GM23248 (cell line): ENCODE measurements at places on chromosomes 1 and 21.

DNA sequence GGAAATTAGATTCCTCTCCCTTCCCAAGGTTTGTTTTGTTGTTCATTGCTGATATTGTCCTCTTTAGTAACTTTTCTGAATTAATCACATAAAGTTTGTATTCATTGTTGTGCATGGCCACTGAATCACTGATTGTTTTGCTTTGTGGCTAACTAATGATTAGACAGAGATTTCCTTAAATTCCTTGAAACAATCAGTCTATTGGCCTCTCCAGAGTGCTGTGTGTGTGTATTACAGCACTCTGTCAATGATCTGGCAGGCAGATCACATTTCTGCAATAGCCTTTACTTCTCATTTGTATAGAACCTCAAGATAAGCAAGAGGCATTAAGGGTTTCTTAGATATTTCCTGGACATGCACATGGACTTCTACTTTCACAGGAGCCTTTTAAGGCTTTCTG, 78.6 kb downstream of the DUSP10 start:
- no peaks in the 10 kb centered on the region for H3K36me3 ChIP-seq
- no peaks in the 10 kb centered on the region for H3K27me3 ChIP-seq
- no peak overlapping the region for H3K27ac ChIP-seq
- H3K4me1 ChIP-seq = peaks cover 12% of the 10 kb centered on the region
- DNase-seq = no peak
- no peak overlapping the region for H3K4me3 ChIP-seq

DNA sequence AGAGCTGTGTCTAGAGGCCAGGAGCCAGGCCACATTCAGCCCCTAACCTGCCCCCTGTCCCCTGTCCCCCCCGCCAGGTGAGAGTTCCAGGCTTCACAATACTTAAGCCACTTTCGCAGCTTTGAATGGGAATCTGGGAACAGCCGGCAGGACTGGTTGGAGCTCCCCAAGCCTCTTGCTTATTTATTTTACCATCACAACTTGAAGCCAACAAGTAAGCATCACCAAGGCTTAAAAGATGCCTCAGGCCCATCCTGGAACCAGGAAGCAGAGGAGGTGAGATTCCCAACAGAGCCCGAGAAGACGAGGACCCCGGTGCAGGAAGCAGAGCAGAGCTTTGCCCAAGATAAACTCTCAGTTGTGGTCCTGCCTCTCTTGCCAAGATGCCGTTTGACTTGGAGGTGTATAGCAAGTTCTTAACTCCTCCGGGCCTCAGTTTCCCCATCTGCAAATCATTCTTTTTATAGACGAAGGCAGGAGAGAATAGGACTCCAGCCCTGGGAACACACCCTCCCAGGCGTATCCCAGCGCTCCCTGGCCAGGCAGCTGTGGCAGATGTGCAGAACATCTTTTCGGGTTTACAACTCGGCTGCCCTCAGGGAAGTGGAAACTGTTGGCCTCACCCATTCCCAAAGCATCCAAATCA, 66.8 kb upstream of the SLC25A33 start:
- H3K27me3 ChIP-seq = no peaks in the 10 kb centered on the region
- peak overlapping the region; percentile 20 for H3K27ac ChIP-seq
- H3K36me3 ChIP-seq = no peaks in the 10 kb centered on the region
- no peak for DNase-seq
- H3K4me3 ChIP-seq = peak overlapping the region; percentile 49; the same call in 1 of the 2 replicates

GRCh38 chr1:85448358-85448757, 16.6 kb downstream of the DDAH1 start:
- peak overlapping the region; percentile 85 for H3K27ac ChIP-seq
- DNase-seq = peak; percentile 77
- H3K4me1 ChIP-seq = peaks cover 80% of the 10 kb centered on the region

DNA sequence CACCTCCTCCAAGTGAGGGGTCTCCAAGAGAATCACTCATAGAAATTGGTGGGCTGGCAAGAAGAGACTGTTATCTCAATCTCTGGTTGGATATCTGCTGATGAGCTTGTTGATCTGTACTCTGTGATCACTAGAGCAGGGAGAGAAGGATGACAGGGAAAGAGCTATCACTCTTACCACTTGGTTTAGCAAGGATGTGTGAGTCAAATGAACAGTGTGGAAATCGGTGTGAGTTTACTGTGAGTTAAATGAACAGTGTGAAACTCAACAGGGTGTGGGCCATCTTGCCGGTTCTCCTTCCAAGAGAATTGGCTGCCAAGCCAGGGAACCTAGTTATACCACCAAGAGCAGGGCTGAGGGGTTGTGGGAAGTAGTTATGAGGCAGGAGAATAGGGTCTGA, 33.3 kb upstream of the CD1D start:
- H3K4me1 ChIP-seq = peaks cover 23% of the 10 kb centered on the region
- H3K4me3 ChIP-seq = no peak overlapping the region
- H3K27me3 ChIP-seq = no peaks in the 10 kb centered on the region
- no peaks in the 10 kb centered on the region for H3K36me3 ChIP-seq
- DNase-seq = peak; percentile 25

- no peaks in the 10 kb centered on the region for H3K27me3 ChIP-seq
- DNase-seq = no peak
- no peaks in the 10 kb centered on the region for H3K36me3 ChIP-seq
- H3K27ac ChIP-seq = no peak overlapping the region
- H3K4me3 ChIP-seq = peak overlapping the region; percentile 72
Observed at GRCh38 chr1:206557636-206558473, 50.5 kb downstream of the RASSF5 start.

DNA sequence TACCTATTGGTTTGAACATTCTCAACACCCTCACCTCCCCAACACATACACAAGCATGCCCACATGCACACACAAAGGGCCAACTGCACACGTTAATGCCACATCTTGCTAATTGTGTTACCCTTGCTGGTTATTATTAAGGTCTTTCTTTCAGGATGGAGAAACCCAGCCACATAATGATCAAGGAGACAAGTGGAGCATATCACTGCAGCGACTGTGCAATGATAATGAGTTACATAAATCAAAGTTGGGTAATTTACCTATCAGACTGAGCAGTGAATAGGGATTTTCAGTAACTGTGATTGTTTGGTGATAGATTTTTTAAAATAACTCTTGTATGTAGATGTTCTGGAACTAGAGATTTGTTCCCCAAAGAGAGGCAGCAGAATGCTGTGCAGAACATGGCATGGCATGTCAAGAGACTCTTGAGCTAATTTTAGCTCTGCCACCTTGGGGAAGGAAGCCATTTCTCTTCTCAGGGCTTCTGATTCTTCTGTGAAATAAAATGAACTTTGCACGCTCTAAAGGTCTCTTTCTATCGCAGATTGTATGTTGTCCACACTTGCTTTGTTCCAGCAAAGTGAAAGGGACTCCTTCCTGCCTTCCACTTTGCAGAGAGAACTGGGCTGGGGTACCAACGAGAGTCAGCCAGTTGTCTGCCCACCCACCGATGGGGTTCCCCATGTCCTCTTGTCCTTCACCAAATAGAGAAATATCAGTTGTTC, 126.0 kb upstream of the CAMK1G start:
- no peaks in the 10 kb centered on the region; the same call in 1 of the 2 replicates for H3K27me3 ChIP-seq
- H3K4me3 ChIP-seq = no peak overlapping the region
- no peaks in the 10 kb centered on the region for H3K4me1 ChIP-seq
- no peak overlapping the region for H3K27ac ChIP-seq

DNA sequence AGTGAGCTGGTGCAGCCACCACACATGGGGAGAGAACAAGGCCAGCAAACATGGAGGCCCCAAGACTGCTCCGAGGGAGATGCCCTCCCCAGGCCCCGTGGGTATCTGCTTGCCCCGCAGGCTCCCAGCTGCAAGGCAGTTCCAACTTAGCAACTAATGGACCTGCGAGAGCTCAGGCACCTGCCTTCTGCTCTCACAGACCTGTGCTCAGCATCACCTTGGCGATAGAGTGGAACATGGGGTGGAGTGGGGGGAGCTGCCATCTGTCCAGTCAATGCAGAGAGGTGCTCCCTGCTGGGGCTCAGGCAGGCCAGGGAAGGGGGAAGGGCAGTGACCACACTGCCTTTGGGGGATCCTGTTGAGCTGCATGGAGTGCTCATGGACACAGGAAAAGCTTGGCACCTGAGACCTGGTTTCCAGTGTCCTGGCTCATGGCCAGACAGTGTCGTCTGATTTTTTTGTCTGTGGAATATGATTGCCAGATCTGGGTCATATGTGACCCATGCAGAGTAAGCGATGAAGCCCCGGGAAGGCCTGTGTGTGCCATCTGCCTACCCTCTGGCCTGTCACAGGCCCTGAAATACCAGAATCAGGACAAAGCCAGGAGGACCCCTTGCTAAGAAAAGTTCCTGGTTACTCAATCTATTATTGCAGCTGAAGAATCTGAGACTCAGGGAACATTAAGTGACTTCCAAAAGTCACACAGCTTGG, 39.9 kb upstream of the TENT5C start:
- no peak overlapping the region for H3K27ac ChIP-seq
- peaks cover 9% of the 10 kb centered on the region; the same call in 1 of the 2 replicates for H3K27me3 ChIP-seq
- no peak for DNase-seq
- no peaks in the 10 kb centered on the region for H3K4me1 ChIP-seq
- no peaks in the 10 kb centered on the region for H3K36me3 ChIP-seq

DNA sequence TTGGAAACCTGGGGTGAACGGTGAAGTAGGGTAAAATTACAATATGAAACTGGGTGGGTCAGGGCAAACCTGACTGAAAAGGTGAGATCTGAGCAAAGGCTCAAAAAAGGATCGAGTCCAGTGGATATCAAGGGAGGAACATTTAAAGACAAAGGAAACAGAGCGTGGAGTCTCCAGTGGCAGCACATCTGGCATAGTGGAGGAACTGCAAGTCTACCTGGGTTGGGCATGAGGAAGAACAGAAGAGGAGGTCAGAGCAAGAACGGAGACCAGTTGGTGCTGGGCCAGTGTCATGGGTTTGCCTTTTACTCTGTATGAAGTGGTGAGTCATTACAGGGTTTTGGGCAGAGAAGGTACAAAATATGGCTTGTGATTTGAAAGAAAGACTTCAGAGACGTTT, 163.7 kb downstream of the NTPCR start:
- H3K27ac ChIP-seq = peak overlapping the region; percentile 100
- H3K36me3 ChIP-seq = no peaks in the 10 kb centered on the region
- H3K27me3 ChIP-seq = no peaks in the 10 kb centered on the region

GRCh38 chr1:6037338-6037762, 8.3 kb upstream of the KCNAB2 start:
- no peaks in the 10 kb centered on the region for H3K27me3 ChIP-seq
- H3K36me3 ChIP-seq = no peaks in the 10 kb centered on the region
- peaks cover 4% of the 10 kb centered on the region; the same call in 1 of the 2 replicates for H3K4me1 ChIP-seq
- DNase-seq = peak; percentile 76
- no peak overlapping the region for H3K27ac ChIP-seq

- H3K36me3 ChIP-seq = no peaks in the 10 kb centered on the region
- H3K4me3 ChIP-seq = no peak overlapping the region
- DNase-seq = no peak
Observed at GRCh38 chr1:111214884-111215283, 12.6 kb upstream of the CHI3L2 start.

GRCh38 chr21:44255511-44255981, 6.2 kb downstream of the DNMT3L start:
- H3K27ac ChIP-seq = no peak overlapping the region
- no peaks in the 10 kb centered on the region for H3K36me3 ChIP-seq
- DNase-seq = no peak
- 0 out of 2 replicates have a peak, but pooled peaks cover 7% of the 10 kb centered on the region for H3K27me3 ChIP-seq

GRCh38 chr21:33262921-33263320, 3.2 kb upstream of the IL10RB start:
- H3K4me3 ChIP-seq = no peak overlapping the region
- no peaks in the 10 kb centered on the region for H3K36me3 ChIP-seq
- H3K4me1 ChIP-seq = peaks cover 10% of the 10 kb centered on the region
- H3K27me3 ChIP-seq = no peaks in the 10 kb centered on the region

DNA sequence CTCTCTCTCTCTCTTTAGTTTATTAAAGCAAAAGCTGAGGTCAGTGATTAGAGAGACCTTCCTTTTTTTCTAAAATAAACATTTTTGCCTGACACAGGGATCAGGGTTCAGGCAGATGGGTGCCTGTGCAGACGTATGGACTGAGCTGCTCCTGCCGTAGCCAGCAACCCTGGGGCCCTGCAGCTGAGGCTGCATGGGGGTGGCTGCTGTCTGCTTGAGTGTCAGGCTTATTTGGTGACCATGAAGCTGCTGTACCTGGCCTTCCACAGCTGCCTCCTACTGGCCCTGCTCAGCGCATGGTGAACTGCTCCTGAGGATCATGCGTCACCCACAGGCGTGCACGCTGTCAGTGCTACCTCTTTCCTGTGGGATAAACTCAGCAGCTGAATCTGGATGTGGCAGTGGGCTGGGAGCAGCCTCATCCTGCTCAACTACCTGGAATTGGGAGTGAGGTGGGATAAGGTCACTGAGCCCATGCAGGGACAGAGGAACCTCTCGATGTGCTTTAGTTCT, 35.1 kb downstream of the GNG4 start:
- H3K4me1 ChIP-seq = peaks cover 20% of the 10 kb centered on the region
- no peak overlapping the region for H3K4me3 ChIP-seq
- H3K36me3 ChIP-seq = no peaks in the 10 kb centered on the region
- DNase-seq = no peak
- H3K27ac ChIP-seq = no peak overlapping the region

GRCh38 chr21:42403611-42404231, at the start of gene UBASH3A:
Gene UBASH3A (plus strand): TSS chr21:42403902. CDS start chr21:42403946, 44 bp downstream.
- H3K27me3 ChIP-seq = peaks cover 4% of the 10 kb centered on the region; the same call in 1 of the 2 replicates
- no peak for DNase-seq
- no peaks in the 10 kb centered on the region for H3K4me1 ChIP-seq
- H3K36me3 ChIP-seq = no peaks in the 10 kb centered on the region

- no peak overlapping the region for H3K27ac ChIP-seq
- H3K27me3 ChIP-seq = no peaks in the 10 kb centered on the region
- DNase-seq = peak; percentile 87
- H3K36me3 ChIP-seq = no peaks in the 10 kb centered on the region
- peaks cover 63% of the 10 kb centered on the region for H3K4me1 ChIP-seq
Observed at GRCh38 chr1:8094481-8095241, 68.6 kb upstream of the ERRFI1 start.

GRCh38 chr1:55060133-55060999, 21.0 kb downstream of the PCSK9 start:
- no peaks in the 10 kb centered on the region for H3K27me3 ChIP-seq
- peaks cover 14% of the 10 kb centered on the region for H3K4me1 ChIP-seq
- no peaks in the 10 kb centered on the region for H3K36me3 ChIP-seq
- no peak overlapping the region for H3K27ac ChIP-seq
- peak; percentile 73 for DNase-seq

DNA sequence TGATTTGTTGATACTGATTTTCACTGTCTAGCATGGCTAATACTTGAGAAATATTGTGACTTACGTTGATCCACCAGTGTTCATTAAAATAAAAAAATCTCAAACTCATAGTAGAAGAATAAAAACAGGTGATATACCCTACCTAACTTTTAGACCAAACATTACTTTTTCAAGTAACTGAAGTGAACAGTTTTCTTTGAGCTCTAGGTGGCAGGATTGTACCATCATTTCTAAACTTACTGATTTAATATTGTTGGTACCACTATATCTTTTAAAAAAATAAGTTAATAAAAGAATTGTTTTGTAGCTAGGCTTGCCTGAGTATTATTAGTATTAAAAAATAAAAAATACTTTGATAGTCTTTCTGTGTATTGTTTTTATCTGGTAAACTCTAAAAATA, 21.5 kb downstream of the CDC73 start:
- H3K36me3 ChIP-seq = peaks cover 31% of the 10 kb centered on the region
- peak; percentile 33 for DNase-seq
- H3K27ac ChIP-seq = no peak overlapping the region
- H3K4me1 ChIP-seq = no peaks in the 10 kb centered on the region
